NCI-H524 treated with DMSO at 0.1 percent for 48 hours (cell line): ENCODE measurements at places on chromosomes 6 and 20.
A peak's percentile ranks its signal among the peaks of the same experiment; 100 is the strongest.

GRCh38 chr6:105519954-105520353, 117.1 kb upstream of the PREP start:
- no peak for DNase-seq

GRCh38 chr6:111038534-111039252, 48.6 kb upstream of the SLC16A10 start:
- DNase-seq: no peak

DNA sequence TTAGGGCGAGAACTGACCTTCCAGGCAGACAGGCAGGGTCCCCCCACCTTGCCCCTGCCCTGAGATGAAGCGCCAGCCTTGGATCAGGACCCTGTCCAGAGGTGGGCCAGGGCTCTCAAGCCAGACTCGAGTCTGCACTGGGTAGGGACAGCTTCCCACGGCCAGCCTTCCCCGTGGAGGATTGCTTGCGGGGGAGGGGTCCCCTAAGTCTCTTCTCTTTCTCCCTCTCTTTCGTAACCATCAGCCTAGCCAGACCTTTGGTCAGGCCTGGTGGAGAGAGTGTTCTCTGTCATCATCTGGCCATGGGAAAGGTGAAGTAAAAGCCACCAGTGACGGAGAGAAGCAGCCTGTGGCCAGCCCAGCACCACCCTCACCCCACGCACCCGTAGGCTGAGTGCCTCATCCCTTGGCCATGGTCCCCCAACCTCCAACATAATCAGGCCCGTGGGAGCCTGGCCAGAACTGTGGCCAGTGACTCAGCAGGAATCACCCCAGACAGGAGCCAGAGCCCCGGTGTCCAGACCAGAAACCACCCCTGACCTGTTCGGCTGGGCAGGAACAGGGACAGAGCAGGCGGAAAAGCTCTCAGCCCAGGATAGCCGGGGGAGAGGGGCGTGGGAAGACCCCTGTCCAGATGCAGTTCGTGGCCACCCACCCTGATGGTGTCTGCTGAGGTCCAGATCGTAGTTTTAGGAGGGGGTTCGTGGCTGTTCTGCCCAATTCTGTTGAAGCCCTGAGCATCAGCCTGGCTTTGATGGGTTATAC, 47.1 kb downstream of the SNAI1 start:
- DNase-seq: no peak

- peak; percentile 1 for DNase-seq
Observed at GRCh38 chr20:52309181-52309580, 117.6 kb upstream of the ZFP64 start.

DNA sequence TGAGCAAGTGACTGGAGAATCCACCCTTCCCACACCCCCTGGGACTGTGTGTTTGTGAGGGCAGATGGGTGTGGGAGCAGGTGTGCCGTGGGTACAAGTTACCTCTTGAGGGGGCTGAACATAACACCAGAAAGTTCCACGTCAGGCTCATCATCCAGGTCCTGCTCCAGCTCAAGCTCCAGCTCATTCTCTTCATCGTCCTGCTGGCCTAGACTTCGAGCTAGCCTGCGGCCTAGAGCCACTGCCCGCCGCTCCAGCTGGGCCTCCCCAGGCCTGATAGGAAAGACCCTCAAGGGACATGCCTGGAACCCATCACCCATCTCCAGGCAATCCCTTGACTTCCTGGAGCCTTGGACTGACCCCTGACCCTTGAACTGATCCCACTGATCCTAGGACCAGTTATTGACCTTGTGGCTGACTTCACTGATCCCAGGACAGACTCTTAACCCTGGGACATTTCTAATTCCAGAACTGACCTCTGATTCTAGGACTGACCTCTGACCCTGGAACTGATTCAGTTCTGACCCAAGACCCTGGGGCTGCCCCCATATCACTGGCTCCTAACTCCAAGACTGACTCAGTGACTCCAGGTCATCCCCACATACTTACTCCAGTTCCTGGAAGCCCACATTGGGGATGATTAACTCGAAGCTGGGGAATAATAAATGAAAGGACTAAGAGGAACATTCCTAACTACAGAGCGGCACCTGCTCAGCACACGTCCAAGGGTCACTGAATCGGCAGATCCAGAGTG, 11.8 kb upstream of the SPAG4 start:
- DNase-seq: no peak

DNA sequence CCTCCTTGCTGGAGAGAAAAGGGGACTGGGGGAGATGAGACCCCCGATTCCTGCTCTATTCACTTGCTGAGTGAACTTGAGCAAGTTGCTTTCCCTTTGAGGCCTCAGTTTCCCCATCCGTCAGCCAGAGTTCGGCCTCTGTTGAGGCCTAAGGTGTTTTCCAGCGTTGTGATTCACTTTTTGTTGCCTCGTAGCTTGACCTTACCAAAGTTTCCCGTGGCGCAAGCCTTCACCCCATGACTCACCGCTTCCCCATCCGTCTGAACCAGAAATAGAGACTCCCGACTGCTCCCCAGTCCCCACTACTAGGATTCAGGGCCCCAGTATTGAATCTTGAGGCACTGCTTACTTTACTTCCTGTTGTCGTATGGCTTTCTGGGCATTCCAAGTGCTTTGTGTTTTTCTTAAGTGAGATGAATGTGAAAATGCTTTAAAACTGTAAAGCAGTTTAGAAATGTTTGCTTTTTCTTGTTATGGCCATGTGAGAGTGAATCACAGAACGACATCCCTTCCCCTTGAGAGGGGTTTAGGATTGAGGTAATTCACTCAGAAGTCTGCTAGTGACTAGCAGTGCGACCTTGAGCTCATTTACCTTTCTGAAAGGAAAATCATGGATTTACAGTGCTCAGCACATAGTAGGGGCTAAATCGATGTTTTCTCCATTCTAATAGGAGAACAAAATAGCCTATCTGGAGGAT, 1.2 kb downstream of the CHMP4B start:
- DNase-seq: no peak

GRCh38 chr6:43728586-43728985, 41.0 kb upstream of the MRPS18A start:
- no peak for DNase-seq

DNA sequence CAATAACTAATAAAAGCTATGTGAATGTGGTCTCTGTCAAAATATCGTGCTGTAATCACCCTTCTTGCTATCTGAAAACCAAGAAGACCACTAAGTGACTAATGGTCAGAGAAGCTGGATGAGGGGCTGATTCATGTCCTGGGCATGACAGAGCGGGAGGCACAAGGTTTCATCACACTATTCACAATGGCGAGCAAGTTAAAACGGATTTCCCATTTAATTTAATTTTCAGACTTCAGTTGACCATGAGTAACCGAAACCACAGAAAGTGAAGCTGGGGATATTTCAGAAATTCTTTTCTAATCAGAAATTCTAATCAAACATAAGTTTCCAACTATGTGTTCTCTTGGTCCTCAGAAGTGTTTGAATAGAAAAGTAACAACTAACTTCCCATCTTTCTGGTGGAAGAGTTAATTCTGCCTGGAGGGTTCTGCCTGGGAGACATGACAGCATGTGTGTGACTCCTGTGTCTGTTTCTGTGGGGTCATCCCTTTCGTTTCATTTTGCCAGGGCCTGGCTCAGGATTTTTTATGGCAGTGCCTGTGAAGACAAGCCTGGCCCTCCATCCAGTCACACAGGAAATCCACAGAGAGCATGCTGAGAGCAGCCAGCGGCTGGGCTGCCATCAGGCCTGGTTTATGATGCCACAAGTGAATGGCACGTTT, 98.9 kb downstream of the FAM120B start:
- no peak for DNase-seq

DNA sequence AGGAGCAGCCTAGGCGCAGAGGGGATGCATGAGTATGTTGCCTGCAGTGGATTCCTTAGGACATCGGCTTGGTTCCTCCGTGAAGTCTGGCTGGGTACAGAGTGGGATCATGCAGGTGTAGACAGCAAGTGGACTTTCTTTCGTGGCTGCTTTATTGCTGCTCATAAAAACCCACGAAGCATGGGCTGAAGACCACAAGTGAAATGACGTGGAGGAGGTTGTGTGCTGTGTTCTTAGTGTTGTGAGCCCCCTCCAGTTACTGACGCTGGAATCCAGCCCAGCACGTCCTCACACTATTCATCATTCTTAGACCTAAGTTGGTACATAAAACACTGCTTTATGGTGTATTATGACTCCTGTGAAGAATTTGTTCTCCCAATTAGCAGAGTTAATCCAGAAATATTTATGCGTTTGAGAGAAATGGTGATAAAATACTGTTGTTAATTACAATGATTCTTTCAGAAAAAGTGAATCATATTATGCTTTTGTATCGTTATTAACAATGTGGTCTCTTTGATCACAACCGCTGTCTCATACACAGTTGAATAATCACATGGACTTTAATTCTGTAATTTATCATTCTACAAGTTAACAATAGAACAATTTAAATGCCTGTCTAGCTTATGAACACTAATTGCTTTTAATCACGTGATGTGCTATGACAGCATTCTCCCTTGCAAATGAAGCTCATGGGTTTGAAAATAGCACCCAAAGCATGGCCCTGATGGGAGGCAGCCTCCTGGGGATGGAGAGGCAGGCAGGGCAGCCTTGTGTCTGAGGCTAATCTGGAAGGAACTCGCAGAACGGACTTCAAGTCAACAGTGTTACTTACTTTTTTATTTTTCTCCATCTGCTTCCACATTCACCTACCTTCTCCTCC, 233.9 kb upstream of the SYNDIG1 start:
- DNase-seq: no peak

GRCh38 chr6:166058064-166058739, 109.4 kb downstream of the TBXT start:
- no peak for DNase-seq

- no peak for DNase-seq
Observed at GRCh38 chr20:56735084-56735642, 106.1 kb downstream of the TFAP2C start.

DNA sequence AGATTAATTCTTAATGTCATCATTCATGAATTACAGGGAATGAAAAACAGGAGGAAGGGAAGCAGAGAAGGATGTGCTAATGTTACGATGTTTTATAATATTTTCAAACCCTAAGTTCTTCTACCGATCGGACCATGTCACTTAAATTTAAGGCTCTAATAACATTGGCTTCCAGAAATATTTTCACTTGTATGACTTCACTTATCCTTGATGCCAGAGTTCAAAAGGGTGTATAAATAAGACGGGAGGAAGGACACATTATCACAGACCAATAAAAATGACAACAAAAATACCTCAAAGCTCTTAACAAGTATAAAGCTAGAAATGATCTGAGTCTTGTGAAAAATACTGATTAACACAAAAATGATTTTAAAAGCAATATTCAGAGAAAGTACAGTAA, 370.4 kb upstream of the CITED2 start:
- DNase-seq: no peak
